ENCODE measurements at places on chromosomes 3 and 15.

GRCh38 chr3:99084826-99085225 is 183.3 kb upstream of the DCBLD2 start:
- no peak for DNase-seq

DNA sequence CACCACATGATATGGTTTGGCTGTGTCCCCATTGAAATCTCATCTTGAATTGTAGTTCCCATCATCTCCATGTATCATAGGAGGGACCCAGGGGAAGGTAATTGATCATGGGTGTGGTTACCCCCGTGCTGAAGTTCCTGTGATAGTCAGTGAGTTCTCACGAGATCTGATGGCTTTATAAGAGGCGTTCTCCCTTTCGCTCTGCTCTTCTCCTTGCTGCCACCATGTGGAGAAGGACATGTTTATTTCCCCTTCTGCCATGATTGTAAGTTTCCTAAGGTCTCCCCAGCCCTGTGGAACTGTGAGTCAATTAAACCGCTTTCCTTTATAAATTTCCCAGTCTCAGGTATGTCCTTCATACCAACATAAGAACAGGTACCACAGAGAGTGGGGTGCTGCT is 21.9 kb downstream of the OSTN start:
- no peak for DNase-seq

GRCh38 chr3:131981323-131981722 is 53.5 kb downstream of the CPNE4 start:
- no peak for DNase-seq

DNA sequence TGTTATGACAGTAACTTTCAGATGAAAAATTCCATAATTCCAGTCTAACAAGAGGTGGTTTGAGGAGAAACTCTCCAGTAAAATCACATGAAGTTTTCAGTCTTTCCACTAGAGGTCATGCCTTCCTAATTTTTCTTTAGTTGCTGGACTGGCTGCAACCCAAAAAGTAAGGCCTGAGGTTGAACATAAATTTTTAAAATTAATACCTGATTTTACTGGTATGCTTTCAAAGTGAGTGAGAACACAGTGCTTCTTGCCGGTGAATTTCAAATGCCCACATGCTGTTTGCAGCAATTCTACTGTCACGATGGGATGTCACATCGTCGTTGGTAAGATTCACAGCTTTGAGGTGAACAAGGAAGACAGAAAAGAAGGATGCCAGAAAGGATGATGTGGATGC is 89.0 kb upstream of the FGF12 start:
- no peak for DNase-seq

DNA sequence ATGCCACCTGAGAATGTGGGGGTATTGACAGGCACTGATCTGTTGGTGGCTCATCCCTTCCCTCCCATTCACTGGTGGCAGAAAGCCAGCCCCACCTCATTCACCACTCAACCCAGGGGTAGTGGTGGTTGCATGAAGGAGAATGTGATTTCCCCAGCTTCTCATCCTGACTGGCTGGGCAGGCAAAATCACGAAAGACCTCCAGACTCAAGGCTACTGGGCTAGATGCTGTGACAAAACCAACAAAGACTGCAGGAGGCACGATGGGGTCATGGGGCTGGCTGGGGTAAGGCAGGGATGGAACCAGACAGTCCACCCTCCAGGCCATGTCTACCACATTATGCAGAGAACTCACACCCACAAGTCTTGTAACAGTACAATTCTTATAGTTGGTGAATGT is 33.9 kb downstream of the FSTL1 start:
- DNase-seq = no peak

DNA sequence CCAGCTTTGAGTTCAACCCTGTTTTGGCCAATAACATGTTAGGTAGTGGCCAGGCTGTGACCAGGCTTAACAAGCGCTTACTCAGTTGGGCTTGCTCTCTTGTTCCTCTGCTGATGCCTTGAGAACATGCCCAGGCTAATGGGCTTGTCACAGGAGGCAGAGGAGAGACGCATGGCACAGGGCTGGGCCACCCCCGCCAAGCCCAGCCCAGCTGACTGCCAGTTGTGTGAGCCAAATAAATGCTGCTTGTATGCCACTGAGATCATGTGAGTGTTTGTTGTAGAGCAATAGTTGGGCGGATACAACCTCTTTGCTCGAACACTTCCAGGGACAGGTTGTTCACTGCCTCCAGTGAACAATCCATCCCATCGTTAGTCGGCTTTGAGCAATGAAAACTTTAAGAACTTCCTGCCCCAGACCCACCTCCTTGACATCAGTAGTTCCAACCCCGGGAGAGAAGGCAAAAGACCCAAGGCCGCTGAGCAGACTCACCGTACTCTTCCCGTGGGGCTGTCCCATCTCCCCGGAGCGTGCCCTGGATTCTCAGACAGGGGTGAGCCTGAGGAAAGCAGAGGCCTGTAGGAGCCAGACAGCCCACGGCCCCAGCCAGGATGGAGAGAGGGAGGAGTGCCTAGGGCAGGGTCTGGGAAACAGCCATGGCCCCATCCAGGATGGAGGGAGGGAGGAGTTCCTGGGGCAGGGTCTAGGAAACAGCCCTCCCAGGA is 4.1 kb downstream of the PLA2G4F start:
- DNase-seq = no peak

GRCh38 chr3:66442254-66443117 is 58.3 kb downstream of the LRIG1 start:
- DNase-seq = peak; percentile 59

DNA sequence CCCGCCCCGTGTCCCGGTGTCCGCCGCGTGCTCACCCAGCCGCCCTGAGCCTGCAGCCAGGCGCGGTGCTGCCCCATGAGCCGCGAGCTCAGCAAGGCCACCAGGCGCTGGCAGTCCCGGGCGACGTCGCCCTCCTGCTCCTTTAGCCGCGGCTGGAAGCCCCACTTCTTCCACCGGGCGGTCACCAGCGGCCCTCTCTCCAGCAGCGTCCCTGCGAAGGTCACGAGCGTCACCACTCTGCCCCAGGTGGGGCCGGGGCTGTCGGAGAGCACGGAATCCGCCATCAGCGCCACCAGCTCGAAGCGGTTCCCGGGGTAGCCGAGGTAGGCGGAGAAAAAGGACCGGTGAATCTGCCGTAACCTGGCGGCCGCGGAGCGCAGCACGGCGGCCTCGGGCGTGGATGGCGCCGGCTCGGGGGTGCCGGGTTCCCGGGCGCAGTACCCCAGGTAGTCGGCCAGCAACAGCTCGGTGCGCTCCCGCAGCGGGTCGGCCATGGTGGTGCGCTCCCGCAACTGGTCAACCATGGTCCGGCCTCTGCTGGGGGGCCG is 298 bp downstream of the BCL2L10 start:
- no peak for DNase-seq

DNA sequence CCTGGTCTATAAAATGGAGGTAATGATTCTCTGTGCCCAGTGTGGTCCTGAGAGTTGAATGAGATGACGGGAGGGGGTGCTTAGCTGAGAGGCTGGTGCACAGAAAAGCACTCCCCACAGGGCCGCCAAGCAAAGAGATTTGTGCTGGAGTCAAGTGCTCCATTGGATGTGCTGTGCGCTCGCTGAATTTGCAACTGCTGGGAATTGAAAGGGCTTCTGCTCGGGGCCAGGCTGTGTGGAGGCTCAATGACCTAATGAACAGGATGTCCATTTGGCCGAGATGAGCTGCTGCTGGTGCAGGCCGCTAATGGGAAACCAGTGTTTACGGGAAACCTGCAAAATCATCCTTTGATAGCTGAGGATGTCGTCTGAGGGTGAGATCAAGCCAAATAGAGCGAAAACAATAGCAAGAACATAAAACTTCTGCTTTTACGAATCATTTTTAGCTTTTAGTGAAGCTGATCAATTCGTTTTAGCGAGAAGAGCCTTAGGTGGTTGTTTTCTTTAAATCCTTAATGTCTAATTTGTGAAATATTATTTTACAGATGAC is 211.7 kb downstream of the GABRG3 start:
- no peak for DNase-seq

GRCh38 chr3:179036626-179037300 is 34.8 kb downstream of the ZMAT3 start:
- no peak for DNase-seq

DNA sequence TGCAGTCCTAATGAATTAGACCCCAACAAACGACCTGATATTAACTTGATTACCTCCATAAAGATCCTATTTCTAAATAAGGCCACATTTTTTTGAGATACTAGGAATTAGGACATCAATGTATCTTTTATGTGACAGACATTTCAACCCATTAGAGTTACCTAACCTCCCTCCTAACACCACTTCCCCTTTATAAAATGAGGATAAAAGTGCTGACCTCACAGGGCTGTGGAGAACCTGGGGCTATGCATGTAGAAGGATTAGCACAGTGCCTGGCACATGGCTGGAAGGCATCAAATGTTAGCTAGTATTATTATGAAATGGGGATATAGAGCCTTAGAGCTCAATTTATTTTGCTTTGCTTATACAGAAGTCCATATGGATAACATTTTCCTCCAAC is 53.5 kb upstream of the LRRN1 start:
- DNase-seq = no peak

DNA sequence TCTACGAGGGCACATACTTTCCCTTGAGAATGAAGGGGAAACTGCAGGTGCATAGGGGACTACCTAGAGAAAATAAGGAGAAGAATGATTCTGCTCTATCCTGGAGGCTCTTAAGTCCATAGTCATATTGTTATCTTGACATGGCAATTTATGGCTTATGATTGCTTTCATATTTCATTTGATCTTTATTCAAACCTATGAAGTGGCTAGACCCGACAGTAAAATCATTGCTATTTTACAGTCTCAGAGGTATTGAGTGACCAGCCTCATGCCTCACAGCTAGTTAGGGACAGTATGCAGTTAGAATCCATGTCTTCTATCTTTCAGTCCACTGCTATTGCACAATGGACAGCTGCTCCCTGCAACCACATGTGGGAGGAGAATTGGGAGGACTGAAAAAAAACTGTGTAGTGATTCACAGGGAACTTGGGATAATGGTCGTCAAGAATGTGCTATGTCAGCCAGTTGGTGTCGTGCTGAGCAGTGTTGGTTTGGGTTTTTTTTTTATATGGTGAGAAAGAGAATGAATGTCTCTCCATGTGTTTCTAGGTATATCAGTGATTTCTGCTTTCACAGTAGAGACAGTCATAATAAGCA is 63.2 kb upstream of the SPPL2A start:
- peak; percentile 89 for DNase-seq

- DNase-seq = no peak
Measured at GRCh38 chr15:52682781-52683180, 3.6 kb upstream of the ATOSA start.

DNA sequence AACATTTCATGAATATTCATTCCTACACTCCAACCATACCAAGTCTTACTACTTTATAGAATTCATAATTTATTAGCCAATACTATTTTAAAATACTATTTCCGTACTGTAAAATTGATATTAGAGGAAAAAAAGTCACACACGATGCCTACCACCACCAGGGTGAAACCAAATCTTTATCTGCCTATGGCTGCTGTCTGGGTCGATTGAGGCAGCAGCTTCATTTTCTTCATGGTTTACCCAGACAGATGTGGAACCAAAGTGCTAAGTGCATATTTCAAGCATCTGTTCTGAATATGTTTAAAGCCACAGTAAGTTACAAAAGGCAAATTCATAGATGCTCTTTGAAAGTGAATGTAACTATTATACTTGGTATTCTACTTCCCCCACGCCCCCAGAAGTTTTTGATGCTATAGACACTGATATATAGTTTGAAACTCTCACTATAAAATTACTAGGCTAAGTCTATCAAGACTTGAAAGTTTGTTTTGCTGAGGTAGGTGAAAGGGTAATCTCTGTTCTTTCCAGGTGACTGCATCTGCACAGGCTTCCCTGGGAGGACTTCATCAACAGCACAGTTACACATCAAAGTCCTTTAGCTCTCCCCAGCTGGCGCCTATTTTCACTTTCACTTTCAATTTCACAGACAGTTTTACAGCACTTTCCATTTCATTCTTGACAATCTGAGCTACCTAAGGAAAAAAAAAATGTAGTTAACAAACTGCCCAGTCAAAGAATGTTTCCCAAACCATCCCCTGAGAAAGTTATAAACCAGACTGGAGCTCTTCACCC is 113.9 kb downstream of the POLQ start:
- DNase-seq = peak; percentile 54

GRCh38 chr15:52746162-52746757 is 43.9 kb downstream of the ONECUT1 start:
- DNase-seq = no peak

DNA sequence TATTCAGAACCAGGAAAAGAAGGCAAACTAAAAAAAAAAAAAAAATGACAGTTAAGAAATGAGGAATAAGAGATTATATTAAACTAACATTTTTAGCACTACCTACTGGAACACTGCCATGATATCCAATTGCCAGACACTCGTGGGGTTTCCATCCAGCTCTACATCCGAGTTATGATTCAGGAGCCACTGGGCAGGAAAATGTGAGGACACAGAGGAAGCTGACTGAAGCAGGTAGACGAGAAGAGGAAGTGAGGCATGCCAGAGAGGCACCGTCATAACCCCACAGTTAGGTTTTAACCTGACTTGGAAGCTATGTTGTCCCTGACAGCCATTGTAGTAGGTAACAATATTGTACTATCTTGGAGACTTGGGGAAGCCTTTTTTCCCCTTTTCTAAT is 495.0 kb downstream of the NLGN1 start:
- DNase-seq = no peak

DNA sequence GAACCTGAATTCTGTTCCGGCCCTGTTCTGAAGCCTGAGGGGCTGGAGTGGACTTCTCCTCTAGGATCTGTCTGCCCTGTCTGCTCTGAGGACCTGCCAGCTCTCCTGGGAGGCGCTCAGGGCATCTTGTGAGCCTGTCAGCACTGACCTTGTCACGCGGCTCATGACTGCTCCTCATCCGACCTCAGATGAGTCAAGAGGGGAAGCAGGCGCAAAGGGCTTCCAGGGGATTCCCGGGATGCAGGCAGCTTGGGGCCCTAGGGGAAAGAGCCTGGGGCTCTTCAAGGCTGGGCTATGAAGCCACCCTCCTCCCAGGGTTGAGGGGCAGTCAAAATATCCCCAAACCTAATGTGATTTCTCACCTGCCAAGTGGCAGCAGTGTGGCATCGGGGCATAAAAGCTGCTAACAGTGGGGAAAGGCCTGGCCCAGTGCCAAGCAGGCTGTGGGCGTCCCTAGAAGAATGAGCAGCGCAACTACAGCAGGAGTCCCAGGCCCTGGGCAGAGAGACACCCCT is 27.6 kb upstream of the ANKDD1A start:
- no peak for DNase-seq

GRCh38 chr3:177110895-177111294 is 86.4 kb downstream of the TBL1XR1 start:
- DNase-seq = no peak

DNA sequence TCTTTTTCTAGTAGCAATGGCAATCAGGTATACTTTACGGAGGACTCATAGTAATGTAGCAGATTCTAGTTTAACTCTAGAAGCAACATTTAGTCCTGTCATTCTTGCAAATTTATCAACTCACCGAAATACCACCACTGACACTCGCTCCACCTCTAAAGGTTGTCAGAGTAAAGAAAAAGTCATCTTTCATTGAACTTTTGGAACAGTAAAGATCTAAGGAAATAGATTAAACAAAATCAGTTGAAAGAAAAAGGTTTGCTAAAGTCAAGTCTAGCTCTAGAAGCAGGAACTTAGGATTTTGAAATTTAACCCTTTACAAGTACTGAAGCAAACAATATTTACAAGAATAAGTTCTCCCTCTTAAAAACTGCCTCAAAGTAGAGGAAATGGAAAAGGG is 8.7 kb downstream of the ATP8B4 start:
- no peak for DNase-seq

Measured in astrocyte of the cerebellum (primary cell).